ENCODE measurements at places on chromosomes 16 and 17.

- DNase-seq, result no peak
These were observed 1.5 kb downstream of the ZNF688 start for GRCh38 chr16:30569746-30570635.

DNA sequence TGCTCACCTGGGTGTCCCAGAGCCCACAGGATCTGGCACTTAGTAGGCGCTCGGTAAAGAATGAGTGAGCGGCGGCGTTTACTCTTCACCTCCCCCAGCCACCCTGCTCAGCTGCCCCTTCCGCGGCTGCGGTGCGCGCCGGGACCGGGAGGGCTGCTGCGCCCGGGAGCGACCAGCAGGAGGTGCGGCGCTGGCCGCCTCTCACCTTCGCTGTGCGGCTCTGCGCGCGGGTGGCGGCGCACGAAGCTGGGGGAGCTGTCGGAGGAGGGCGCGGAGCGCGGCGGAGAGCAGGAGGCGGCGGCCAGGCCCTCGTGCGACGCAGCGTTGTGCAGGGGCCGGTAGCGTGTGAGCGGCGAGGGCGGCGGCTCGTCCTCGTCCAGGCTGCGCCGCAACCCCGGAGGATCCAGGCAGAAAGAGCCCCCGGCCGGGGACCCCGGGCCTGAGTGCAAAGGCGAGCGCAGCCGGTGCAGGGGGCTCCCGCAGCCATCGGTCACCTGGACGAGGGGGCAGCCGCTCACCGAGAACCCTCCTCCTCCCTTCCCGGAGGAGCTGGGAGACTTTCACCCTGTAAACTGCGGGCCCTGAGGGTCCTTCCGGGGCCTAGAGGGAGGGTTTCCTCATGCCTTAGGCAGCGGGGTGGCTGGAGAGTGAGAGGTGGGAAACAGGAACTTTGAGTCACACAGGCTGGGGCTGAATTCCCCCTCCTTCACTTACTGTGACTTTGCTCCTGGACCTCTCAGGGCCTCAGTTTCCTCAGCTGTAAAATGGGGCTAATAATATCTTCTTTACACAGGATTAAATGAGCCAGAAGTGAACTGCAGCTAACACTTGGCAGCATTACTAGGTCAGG is 12.5 kb downstream of the SAMD14 start:
- no peak for DNase-seq

GRCh38 chr17:81526662-81527571 is 1.3 kb upstream of the FSCN2 start:
- no peak for DNase-seq

DNA sequence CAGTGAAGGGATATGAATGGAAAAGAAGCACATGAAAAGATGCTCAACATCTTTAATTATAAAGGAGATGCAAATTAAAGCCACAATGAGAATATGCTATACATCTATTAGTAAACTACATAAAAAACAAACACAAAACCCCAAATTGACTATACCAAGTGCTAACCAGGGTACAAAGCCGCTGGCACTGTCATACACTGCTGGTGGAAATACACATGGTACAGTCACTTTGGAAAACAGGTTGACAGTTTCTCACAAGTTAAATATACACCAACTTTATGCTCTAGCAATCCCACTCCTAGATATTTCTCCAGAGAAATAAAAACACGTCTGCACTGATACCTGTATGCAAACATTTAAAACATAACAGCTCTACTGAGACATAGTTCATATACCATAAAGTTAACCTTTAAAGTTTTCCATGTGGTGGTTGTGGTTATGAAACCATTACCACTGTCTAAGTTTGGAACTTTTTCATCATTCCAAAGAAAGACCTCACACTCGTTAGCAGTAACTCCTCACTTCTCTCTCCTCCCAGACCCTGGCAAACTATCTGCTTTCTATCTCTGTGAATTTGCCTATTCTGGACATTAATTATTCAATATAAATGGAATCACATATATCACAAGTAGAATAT is 42.7 kb downstream of the ADGRG5 start:
- no peak for DNase-seq

- DNase-seq, result no peak
These were observed 54.2 kb upstream of the PVALEF start for GRCh38 chr17:81111066-81111465.

GRCh38 chr16:30535777-30536190 is 1.1 kb upstream of the ZNF747 start:
- no peak for DNase-seq

- no peak for DNase-seq
These were observed 30.5 kb upstream of the NKD1 start for GRCh38 chr16:50517450-50518252.

DNA sequence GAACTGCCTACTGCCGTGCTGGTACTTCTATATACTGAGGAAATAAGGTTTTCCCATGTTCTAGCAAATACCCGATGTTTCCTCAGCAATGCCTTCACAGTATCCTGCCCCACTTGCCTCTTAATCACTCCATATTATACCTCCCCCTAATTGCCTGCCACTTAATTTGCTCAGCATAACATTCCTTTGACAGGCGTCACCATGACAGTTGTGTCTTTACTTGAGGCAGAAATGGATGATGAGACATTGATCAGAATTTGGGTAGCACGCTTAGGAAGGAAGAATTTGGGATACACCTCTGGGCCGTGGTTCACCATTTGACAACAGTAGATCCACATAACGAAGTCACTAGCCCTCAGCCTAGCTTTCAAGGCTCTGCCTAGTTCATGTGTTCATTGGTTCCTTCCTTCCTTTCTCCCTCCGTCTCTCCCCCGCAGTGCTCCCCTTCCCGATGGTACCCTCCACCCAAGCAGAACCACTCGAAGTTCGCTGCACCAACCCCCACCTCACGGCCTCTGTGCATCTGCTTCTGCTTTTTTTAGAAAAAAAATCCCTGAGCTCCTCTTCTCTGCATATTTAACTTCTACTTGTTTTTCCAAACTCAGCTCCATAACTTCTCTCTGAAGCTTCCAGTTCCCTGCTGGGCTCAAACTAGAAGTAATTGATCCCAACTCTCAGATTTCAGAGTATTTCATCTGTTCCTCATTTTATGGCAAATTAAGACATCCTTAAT is 19.4 kb downstream of the IQCK start:
- DNase-seq, result no peak

DNA sequence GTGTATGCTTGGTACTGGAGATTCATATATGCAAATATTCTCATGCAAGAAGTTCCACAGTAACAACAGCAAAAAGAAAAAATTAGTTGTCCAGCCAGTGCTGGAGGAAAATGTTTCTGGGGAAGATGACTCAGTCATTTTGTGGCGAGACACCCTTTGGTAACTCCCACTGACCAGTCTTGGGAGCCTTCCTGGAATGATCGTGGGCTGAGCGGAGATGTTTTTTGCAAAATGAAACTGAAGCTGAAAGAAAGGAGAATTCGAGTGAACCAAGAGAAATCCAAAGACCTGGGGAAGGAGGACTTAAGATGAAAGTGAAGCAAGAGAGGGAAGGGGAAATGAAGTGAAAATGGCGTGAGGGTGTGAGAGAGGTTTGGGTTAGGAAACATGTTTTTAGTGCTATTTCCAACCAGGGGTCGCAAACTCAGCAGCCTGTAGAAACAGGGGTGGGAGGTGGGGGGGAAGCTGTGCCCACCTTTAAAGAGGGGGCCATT is 5.2 kb downstream of the ITPRIPL2 start:
- peak; percentile 82 for DNase-seq

- DNase-seq, result peak; percentile 43
These were observed 160.1 kb upstream of the IRX3 start for GRCh38 chr16:54446639-54447038.

GRCh38 chr17:40482722-40483121 is 18.7 kb downstream of the TNS4 start:
- no peak for DNase-seq

DNA sequence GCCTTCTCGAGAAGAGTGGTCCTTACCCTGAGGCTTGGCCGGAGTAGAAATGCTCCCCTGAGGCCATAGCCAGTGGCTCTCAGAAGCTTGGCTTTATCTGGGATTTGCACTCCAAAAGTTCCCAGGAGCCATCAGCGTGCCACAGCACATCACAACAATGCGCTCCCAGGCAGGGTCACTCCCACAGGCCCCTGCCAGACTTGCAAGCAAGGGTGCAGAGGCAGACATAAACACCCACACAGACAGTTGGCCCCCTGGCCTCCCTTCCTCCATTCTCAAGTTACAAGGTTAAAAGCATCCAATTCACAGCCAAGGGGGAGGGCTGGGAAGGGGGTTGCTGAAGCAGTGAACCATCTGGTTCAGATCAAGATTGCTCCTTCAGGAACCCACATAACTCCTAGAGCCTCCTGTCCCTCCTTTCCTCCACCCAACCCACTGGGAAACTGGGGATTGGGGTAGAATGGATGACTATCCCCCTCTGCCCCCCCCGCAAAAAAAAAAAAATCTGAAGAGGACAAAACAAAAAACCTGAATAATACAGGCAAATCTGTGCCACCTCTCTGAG is 1.8 kb downstream of the ST3GAL2 start:
- DNase-seq, result peak; percentile 75

- no peak for DNase-seq
These were observed 13.3 kb upstream of the RBBP6 start for GRCh38 chr16:24525970-24526559.

Measured in non-pigmented ciliary epithelial cell (primary cell).